ENCODE measurements at places on chromosomes 2 and 18.

GRCh38 chr2:88099798-88100488 is 27.9 kb downstream of the FABP1 start:
- DNase-seq = no peak

DNA sequence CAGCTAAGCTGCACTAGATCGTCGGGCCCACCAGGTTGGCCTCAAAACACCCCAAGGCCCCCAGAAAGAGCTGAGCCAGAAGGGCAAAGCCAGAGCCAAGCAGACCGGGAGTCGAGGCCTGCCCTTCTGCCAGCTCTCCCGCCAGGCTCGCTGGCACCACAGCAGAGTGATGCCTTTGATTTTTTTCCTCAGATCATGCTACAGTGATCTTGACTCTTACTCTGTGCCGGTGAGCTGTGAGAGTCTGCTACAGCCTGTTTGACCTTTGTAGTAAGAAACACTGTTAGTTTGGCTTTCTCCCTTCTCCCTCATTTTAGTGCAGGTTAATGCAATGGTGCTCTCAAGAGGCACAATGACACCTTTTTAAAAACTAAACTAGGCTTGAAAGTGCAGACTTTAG is 97.8 kb downstream of the ESCO1 start:
- DNase-seq = no peak

- no peak for DNase-seq
Measured at GRCh38 chr2:232960862-232961261, 52.2 kb downstream of the NGEF start.

DNA sequence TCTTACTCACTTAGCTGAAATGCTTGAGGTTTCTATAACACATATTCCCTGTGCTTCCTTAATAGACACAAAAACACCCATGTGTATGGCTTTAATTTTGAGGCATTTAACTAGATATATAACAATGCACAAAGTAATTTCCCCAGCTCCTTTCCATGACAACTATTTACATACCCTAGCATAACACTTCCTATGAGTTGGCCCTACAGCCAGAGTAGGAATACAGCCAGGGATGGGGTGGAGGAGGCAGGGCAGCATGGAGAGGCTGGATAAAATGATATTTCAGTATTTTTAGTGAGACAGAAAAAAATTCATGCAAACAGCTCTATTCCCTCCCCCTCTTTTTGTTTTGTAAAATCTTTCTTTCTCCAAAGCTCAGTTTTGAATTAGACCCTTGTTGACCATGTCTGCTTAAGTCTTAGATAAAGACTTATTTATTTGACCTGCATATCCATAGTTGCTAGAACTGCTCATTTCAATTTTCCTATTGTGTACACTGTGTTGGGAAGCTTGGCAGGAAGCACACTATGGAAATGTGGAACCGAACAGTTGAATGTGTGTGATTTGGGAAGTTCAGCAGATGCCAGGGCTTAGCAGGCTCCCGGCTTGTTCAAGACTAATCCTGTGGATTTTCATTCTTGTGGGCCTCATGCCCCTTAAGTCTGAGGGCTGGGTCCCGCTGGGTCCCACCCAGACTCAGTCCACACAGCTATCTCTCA is 11.2 kb upstream of the B3GNT2 start:
- no peak for DNase-seq

- DNase-seq = no peak
Measured at GRCh38 chr2:19673213-19673791, 228.5 kb downstream of the TTC32 start.

DNA sequence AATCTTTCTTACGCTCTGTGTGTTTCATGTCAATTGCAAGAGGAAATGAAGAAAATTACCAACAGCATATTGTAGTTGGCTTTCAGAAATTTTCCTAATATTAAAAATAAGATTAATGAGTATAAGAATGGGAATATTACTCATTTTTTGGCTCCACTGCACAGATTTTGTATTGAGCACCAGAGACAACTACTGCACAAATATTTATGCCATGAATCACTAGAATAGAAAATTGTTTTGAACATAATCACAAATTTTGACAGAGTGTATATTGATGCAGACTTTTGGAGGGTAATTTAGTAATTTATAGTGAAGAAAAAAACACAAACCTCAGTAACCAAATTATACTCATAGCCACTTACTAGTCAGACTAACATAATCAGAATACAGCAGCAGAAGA is 118.3 kb downstream of the DOK6 start:
- no peak for DNase-seq

DNA sequence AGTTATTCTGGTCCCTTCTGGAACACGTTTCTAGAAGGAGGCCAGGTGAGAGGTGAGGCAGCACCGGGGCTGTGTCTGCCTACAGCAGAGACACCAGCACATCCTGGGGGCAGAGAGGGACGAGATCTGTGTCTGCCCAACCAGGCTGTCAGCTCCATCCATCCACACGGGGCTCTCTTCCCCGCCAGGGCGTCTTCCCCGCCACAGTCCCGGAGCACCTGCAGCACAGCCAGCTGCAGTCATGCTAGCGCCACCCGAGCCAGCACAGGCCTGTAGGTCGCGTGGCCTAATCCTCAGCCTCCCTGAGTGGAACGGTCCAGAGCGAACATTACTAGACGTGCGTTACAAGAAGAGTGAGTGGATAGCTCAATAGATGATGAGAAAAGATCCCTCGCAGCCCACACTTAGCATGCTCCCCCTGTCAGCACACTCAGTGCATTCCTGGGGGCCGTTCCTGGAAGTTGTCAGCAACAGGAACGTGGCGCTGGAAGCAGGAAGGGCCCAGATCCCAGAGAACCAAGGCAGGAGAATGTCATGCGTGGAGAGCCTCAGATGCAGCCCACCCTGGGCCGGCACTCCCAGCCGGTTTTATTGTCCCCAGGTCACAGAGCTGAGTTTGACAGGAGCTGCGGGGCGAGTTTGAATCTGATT is 179.0 kb downstream of the TWIST2 start:
- peak; percentile 73 for DNase-seq

DNA sequence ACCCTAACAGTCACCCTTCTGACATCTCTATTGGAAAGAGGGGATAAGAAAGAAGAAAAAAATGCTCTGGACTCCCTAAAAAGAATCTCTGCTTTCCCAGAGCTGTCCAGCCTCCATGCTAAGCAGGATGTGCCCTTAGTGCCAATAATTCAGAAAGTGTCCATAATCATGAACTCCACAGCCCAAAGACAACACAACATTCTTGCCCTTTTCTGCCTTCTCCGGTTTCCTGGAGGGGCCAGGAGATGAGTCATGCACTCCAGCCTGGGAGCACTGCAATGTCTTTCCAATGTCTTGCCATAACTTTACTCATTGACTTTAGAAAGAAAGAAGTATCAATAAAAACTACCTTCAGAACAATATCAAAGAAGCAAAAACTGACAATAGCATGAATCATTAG is 44.0 kb downstream of the KLF7 start:
- DNase-seq = no peak

DNA sequence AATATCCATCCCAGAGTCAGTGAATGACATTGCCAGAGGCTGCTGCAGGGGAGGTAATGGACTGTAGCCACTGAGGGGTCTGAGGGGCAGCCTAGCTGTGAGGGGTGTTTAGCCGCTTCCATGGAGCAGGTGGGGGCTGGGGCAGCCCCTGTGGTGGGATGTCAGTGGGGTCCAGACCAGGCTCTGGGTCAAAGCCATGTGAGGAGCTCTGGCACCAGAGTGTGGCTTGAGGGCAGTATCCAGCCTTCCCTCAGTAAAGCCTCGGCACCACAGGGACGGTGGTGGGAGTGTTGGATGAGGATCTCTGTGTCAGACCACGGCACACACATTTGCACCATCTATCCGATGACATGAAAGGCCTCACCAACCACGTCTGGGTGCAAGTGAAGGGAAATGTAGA is 85.0 kb downstream of the INHBB start:
- no peak for DNase-seq

- DNase-seq = no peak
Measured at GRCh38 chr2:182038576-182038975, 52.9 kb downstream of the PPP1R1C start.

- no peak for DNase-seq
Measured at GRCh38 chr2:237616734-237617586, 10.4 kb upstream of the LRRFIP1 start.

- no peak for DNase-seq
Measured at GRCh38 chr18:61815885-61816470, 76.8 kb downstream of the RNF152 start.

- peak; percentile 80 for DNase-seq
Measured at GRCh38 chr18:31100436-31101182, 1.6 kb downstream of the DSC2 start.

- no peak for DNase-seq
Measured at GRCh38 chr2:167859676-167860075, 387.7 kb downstream of the STK39 start.

- DNase-seq = no peak
Measured at GRCh38 chr2:180787330-180787729, 193.1 kb upstream of the UBE2E3 start.

- DNase-seq = peak; percentile 51
Measured at GRCh38 chr18:58784601-58785137, 80.0 kb upstream of the ZNF532 start.

GRCh38 chr2:52220393-52220792 is 1188.5 kb upstream of the NRXN1 start:
- peak; percentile 50 for DNase-seq

DNA sequence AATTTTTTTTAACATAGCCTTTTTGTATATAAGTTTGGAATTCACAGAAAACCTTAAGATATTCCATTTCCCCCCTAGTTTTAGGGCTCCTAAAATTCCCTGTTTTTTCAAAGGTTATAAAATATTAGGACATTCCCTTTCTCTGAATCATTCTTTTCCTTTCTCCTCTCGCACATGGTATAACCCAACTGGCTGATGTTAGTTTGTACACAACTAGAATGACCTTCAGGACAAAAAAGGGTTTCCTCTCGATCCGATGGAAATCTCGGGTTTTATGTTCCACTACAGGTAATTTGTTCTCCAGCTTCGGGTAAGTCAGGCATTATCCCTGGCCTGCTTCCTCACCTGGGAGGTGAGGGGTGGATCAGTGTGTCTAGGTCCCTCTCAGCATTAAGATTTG is 215.1 kb downstream of the LDLRAD4 start:
- DNase-seq = no peak

DNA sequence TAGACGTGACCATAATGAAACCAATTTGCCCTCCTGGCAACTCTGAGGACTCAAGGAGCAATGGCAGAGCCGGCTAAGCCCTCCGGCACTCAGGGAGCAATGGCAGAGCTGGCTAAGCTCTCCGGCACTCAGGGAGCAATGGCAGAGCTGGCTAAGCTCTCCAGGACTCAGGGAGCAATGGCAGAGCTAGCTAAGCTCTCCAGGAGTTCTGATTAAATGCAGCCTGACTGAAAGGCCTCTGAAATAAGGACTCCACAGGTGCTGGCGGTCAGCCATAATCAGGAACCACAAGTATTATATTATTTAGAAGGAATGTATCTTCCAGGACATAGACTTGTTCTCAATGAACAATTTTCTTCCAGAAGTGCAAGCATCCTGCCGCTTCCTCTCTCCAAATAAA is 65.2 kb downstream of the C2orf76 start:
- DNase-seq = no peak

DNA sequence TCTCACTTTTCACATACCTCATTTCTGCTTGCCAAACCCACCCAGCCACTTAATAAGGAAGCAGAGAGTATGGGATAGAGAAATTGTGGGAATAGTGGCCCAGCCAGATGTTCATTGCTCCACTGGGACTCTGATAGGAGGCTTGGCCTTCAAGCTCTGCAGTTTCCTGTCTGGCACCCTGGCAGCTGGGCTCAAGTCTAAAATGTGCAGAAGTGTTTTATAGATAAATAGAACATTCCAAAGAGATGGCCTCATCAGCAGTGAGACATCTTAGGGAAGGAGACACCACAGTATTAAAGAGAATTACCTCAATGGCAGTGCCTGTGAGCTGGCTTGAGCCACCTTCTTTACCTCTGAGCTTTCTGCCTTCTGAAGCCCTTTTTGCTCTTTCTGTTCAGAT is 24.7 kb downstream of the COPS7B start:
- no peak for DNase-seq
